ENCODE measurements at places on chromosomes 7 and 10.

DNA sequence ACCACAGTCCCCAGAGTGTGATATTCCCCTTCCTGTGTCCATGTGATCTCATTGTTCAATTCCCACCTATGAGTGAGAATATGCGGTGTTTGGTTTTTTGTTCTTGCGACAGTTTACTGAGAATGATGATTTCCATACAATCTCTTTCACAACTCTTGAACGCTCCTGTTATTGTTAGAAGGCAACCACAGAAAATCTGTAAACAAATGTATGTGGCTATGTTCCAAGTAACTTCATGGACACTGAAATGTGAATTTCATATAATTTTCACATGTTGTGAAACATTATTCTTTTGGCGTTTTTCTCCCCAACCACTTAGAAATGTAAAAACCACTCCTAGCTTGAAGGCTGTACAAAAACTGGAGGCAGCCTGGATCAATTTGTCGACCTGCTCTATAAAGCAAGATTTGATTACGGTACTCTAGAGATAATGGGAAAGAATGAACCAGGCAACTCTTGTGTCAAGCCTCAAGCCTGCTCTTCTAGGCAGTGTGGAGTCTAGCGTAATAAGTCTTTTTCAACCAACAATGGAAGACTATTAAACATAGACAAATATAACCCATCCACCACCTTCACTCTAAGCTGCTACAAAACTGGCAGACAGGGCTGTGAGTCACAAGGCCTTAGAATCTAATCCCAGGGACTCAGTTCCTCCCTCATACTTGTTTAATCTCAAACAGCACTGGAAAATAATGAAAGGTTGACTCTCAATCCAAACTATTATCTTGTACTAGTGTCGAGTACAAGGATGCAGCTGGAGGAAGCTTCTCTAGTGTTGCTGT lies 22.7 kb downstream of the ARL3 start:
- no peak for DNase-seq

GRCh38 chr10:74677951-74678350 lies 148.4 kb upstream of the KAT6B start:
- DNase-seq, result peak; percentile 22

- DNase-seq, result no peak
Observed at GRCh38 chr7:93879356-93879755, 11.2 kb downstream of the TFPI2 start.

DNA sequence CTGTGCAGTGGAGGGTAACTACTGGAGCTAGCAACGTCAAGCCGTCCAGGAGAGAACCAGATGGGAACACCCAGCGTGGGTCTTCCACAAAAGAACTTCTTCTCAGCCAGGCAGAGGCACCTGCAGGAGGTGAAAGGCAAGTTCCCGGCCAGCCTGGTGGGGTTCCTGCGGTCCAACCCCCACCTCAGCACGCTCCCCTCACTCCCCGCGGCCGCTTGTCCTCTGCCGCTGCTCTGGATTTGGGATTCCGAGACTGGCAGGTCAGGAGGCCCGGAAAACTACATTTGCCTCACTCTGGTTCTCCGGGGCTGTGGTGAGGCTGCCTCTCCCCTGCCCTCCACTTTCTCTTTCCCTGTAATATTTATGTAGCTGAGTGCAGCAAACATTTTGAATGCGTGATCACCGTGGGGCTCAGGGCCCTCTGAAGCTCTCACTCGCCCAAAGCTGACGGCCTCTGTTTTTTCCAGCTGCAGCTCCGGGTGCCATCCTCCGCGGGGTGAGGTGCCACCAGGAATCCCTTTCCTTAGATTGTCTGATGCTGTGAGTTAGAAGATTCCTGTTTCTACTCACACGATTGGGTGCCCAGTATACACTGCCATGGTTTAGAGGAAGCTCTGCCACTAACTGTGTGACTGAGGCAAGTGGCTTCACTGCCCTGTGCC lies 366.9 kb downstream of the DNAJB6 start:
- no peak for DNase-seq

All from naive B cell (primary cell).